ENCODE measurements at places on chromosomes 2 and 18.

- no peak for DNase-seq
Measured at GRCh38 chr2:15729709-15730544, 138.3 kb downstream of the DDX1 start.

- DNase-seq: no peak
Measured at GRCh38 chr2:109028277-109028676, 39.3 kb upstream of the EDAR start.

DNA sequence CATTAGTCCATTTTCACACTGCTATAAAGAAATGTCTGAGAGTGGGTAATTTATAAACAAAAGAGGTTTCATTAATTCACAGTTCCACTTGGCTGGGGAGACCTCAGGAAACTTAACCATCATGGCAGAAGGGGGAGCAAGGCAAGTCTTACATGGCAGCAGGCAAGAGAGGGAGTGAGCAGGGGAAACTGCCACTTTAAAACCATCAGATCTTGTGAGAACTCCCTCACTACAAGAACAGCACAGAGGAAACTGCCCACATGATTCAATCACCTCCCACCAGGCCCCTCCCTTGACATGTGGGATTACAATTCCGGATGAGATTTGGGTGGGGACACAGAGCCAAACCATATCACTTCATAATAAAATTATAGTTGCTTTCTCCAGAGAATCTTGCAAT is 365.5 kb upstream of the ID2 start:
- no peak for DNase-seq

GRCh38 chr2:5851410-5851809 is 159.2 kb downstream of the SOX11 start:
- DNase-seq: no peak

GRCh38 chr2:187875261-187876141 is 321.3 kb upstream of the TFPI start:
- no peak for DNase-seq

GRCh38 chr2:229164545-229165249 is 106.4 kb downstream of the PID1 start:
- DNase-seq: no peak

DNA sequence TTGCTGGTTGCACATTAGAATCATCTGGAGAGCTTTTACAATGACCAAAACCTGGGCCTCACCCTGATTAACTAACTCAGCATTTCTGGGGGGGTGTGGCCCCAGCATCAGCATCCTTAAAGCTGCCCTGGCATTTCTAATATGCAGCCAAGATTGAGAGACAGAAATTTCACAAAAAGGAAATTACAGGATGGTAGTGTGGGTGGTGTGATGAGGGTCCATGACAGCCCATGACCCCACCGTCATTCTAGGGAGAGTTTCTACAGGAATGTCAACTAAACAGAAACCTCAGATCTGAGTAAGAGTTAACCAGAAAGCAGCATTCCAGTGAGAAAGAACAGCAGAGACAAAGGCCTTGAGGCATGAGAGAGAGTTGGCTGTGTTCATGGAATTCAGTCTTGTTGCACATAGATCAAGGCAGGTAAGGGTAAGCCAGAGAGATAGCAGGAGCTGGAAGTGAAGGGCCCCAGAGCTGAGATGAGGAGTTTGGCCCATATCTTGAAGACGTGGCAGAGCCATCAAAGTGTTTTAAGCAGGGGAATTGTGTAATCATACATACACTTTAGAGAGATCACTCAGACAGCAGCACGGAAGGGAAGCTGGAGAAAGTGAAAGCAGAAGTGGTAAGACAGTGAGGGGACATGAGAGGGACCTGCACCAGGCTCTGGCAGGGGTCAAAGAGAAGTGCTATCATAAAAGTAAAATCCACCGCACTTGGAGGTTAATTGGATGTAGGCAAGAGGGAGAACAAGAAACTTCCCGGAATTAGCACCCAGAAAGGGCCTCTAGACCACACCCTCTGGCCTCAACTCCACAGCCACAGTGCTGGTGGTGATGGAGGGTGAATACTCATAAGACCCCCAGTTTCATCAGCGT is 7.8 kb upstream of the TRABD2A start:
- DNase-seq: no peak

- no peak for DNase-seq
Measured at GRCh38 chr18:79392226-79392625, 3.5 kb upstream of the NFATC1 start.

DNA sequence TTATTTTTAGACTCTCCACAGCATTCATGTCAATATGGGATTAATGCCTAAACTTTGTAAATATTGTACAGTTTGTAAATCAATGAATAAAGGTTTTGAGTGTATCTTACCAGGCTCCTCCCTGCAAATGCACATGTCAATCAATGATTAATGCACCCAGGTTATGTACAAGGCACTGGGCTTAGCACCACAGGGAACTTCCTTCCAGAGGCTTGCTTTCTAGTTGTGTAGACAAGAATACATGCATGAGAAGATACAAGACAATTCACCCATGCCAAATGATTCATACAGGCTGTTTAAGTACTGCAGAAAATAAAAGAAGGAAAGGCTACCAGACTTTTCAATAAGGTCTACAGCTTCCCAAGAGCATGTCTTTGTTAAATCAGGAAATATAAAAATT is 114.1 kb downstream of the MMADHC start:
- no peak for DNase-seq

- no peak for DNase-seq
Measured at GRCh38 chr2:84639751-84640150, 123.5 kb downstream of the DNAH6 start.

DNA sequence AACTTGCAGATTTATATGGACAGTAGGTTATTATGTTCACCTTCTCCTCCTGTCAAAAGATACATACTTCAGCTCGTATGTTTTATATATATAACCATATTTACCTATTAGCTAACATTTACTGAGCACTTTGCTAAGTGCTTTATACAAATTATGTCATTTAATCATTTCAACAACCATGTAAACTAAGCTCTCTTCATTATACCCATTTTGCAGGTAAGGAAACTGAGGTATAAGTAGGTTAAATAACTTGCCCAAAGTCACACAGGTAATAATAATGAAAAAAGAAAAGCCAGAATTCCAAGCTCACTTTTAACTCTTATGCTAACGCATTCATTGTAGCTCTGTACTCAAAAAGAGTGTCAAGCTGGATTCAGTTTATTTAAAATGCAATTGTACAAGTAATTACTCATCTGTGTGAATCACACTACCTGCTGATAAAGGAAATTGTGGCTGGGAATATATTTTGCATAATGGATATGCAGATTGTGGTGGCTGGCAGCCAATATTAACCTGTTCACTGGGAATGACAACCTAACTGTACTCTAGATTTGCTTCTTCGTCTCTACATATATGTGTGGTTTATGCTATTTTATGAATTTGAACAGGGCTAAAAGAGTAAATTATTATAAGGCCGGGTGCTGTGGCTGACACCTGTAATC is 20.6 kb downstream of the SLC16A14 start:
- no peak for DNase-seq

DNA sequence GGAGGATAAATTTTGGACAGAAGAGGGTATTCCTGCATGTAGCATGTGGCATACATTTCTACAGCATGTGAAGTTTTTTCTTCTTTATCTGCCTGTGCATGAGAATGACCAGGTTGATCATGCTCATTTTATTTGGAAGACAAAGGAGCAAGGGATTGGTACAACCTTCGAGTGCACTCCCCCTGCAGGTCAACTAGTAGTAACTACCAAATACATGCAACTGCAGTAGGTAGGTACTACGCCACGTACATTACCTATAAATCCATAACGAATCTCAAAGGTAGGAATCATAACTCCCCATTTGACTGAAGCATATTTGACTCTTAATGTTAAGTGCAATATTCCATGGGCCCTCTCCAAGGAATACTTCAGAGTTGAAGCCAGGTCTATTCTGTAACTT is 763.9 kb downstream of the TSN start:
- DNase-seq: no peak

GRCh38 chr2:149994057-149994728 is 406.6 kb upstream of the MMADHC start:
- peak; percentile 67 for DNase-seq

- no peak for DNase-seq
Measured at GRCh38 chr18:2368102-2368501, 203.2 kb downstream of the METTL4 start.

DNA sequence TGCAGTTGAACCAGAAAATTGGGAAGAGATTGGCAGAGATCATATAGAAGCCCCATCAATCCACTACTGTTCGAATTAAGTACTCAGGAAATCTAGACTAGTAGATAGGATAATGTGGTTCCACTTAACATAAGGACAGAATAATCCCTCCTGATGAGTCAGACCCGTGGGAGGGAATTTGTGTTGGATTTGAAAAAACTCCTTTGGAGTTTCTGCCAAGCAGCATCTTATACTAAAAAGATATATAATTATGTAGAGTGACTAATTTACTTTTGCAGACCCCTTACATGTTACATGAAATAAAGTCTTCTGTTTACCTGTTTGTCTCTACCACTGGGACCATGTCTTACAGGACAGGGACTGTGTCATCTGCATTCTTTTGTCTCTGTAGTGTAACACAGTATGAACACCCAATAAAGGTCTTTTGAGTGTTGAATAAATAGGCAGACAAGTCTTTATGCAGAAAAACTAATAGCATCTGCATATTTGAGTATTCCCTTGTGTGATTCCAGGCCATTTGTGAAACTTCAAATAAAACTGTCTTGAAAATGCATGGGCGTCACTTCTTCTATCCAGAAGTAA is 122.6 kb upstream of the DNAJC10 start:
- DNase-seq: peak; percentile 39

GRCh38 chr2:132671151-132671835 is 1.3 kb upstream of the LYPD1 start:
- peak; percentile 53 for DNase-seq

GRCh38 chr2:179682756-179683155 is 178.7 kb downstream of the ZNF385B start:
- no peak for DNase-seq

- no peak for DNase-seq
Measured at GRCh38 chr2:43222475-43223309, 3.7 kb downstream of the ZFP36L2 start.

- DNase-seq: no peak
Measured at GRCh38 chr2:215896921-215897320, 116.4 kb downstream of the MREG start.

GRCh38 chr2:238422285-238422684 is 4.4 kb upstream of the ASB1 start:
- DNase-seq: no peak

GRCh38 chr18:5998166-5998881 is 103.0 kb upstream of the TMEM200C start:
- DNase-seq: no peak

DNA sequence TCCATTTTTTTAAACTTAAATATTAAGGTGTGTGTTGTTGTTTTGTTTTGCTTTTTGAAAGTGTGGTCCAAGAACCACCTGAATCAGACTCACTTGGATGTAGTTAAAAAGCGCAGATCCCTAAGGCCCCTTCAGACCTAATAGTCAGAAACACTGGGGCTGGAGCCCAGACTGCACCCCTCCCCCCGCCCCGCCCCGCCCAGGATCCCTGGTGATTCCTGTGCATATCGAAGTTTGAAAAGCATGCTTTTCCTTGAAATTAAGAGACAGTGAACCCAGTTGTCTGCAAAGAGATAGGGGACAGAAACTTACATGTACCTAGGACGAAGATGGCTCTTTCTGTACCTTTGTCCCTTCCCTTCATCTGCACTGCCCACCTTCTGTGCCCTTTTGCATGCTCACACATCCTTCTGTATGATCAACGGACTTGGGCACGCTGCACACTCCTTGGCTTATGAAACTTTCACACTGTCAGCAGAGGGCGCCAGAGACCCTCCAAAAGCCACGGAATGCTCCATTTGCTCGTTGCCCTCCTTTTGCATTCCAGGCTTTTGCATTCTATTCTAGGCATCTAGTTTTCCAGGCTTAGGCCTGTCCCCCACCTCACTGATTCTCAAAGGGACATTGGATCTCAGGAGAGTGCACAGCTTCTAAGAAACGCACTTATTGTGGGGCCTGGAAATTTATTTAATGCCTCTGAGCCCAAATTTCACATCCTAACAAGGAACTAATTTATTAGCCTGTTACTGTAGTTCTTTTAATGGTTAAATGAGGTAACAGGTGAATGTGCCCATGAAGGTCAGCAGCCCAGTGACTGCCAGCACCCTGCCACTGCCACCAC is 32.8 kb upstream of the SLC14A1 start:
- DNase-seq: peak; percentile 72

GRCh38 chr2:23146011-23146410 is 239.0 kb upstream of the KLHL29 start:
- no peak for DNase-seq

DNA sequence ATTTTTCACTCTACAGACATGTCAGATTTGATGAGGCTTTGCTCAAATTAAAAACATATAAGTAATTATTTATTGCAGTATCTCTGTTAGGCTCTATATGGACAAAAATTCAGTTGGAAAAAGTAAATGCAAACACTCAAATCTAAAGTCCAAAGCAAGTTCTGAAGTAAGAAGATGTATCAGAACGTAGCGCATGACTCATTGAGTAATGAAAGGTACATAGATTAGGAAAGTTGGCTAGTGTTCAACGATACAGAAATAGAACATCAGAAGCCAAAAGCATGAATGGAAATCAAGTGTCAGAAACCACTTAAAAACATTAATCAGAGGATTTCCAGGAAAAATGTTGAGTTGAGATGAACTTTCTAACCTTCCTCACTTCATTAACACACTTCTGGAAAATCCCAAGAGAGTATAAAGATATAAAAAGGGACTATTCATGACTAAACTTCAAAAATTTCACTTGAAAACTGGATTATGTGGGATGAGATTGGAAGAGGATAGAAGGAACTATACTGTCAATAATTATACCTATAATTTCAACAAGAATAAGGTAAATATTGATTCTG is 494.1 kb downstream of the LRRTM4 start:
- DNase-seq: no peak

DNA sequence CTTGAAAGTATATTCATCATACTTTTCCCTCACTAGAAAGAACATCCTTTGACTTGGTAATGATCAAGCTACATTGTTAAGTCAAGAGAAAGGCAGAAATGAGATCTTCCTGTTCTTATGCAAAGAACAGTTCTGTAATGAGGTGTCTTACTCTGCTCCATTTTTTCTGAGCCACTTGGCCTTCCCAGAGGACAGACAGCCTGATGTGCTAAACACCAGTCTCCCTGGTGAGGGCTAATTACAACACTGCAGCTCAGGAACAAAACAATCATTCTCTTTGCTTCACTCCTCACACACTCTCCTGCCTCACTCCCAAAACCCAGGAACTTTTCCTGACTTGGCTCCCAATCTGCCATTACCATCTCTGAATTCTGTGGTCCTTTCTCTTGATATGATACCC is 25.6 kb downstream of the TACR1 start:
- DNase-seq: no peak

- no peak for DNase-seq
Measured at GRCh38 chr18:49798001-49798400, 15.3 kb downstream of the ACAA2 start.
